Cortex of kidney (tissue), 1 donor: ENCODE measurements at places on chromosomes 12 and 14.

DNA sequence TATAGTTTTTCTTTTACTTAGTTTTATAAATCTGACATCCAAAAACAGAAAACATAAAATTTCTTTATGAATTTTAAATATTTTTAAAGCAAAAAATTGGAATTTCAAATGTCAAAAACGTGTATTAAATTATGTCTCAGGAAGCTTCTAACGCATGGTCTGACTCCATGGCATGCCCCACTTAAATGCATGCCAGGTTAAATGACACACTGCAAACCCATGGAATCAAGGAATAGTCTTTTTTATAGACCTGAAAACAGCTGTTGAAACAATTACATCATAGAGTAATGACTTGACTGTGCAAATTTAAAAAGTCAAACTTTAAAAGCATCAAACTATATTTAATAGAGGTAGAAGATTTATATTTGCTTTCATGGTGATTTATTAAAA lies 96.1 kb upstream of the DACT1 start:
- no peak for DNase-seq

DNA sequence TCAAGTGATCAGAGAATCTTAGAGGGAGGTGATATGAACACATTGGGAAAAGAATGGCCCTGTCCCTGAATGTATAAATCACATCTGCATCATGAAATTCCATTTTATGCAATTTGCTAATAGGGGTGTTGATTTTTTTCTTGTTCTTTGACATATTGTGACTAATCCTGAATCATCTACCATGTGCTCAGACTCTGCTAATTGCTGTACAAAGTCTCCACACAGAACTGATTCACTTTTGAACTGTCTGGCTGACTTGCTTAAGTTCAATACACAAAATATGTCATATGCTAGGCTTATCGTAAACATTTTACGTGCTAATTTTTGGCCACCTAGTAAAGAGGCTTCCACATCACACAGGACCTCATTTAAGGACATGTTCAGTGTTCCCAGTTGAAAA lies 2.6 kb downstream of the TMEM132D start:
- DNase-seq, result no peak

GRCh38 chr12:2405039-2405438 lies 352.3 kb downstream of the CACNA1C start:
- no peak for DNase-seq

- no peak for DNase-seq
Observed at GRCh38 chr12:55717011-55718007, 1.5 kb downstream of the BLOC1S1 start.

- DNase-seq, result no peak
Observed at GRCh38 chr12:121697093-121697698, 15.4 kb upstream of the TMEM120B start.

- no peak for DNase-seq
Observed at GRCh38 chr12:9872742-9873141, 3.6 kb upstream of the CLEC2B start.

DNA sequence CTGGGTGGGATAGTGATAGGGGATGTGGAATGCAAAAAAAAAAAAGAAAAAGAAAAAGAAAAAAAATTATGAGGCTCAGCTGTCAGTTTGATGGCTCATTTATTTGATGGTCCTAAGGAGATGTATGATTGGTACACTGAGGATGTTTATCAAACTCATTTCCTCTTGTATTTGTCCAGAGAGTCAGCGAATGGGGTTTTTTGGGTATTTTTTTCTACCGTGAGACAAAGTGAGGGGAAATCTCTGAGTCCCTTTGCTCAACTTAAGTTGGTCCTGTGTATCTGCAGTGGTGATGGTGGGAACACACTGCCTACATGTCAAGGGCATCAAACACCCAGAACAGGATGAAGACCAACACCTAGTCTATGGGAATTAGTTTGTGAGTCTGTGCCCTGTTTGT lies 176.9 kb upstream of the HIF1A start:
- no peak for DNase-seq

DNA sequence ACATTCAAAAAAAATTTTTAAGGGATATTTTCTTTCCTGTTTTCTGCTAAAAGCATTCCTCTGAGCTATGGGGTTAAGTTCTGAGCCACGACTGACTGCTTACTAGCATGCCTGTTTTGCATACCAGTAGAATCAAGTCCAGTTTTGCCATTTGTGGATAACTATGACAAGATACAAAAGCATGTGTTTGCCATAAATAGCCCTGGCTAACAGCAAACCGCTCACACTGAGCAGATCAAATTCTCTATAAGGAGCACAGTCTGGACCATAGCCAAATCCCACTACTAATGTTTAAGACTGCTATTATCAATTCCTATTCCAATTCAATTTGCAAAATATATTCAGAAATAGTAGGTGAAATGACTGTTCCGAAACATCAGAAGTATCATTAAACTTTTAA lies 3.2 kb downstream of the CFL2 start:
- DNase-seq, result no peak

DNA sequence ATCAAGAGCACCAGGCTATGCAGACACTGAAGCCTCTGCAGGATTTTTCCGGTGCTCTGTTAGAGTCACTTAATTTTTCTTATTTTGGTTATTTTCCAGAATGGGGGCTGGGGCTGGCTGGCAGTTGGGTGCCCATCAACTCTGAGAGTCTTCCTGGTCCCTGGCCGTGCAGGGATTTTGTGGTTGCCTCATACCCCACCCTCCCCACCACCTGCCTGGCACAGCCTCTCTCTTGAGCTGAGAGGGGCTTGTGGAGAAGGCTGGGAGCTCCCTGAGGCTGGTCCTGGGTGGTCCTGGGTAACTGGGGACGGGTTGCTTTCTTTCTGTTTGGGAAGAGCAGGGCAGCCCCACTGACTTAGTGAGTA lies 23.3 kb downstream of the LRTM2 start:
- DNase-seq, result no peak

DNA sequence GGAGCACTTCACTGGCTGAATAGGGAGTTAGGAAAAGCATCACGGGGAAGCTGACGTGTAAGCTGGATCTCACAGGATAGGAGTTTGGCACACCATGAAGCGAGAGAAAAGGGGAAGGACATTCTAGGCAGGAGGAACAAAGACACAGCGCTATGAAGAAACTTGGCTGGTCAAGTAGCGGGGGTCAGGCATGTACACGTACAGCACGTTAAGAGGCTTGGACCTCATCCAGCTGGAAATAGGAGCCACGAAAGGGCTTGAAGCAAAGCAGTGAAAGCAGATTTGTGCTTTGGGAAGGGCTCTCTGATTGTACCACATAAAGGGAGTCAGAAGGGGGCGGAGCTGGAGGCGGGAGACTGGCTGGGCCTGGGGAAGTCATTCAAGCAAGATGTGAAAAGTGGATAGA lies 19.6 kb upstream of the GALNT8 start:
- no peak for DNase-seq

GRCh38 chr14:95449131-95449530 lies 67.3 kb downstream of the SYNE3 start:
- no peak for DNase-seq

DNA sequence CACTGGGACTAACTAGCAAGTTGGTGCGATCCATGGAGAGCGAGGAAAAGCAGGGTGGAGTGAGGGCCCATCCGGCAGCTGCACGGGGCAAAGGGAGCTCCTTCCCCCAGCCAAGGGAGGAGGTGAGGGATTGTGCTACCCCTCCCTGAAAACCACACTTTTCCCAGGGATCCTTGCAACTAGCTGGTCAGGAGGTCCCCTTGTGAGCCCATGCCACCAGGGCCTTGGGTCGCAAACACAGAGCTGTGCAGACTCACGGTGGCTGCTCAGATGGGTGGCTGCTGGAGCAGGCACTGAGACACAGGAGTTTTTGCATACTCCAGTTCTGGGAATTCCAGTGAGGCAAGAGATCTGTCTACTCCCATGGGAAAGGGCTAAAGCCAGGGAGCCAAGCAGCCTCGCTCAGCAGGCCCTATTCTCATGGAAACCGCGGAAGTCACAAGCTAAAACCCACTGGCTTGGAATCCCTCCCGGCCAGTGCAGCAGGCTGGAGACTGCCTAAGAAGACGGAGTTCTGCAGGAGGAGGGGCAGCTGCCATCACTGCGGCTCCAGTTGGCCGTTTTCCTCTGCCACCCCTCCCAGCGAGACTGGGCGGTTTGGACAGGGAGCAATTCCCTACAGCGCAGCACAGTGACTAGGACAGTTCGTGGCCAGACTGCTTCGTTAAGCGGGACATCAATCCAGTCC lies 10.9 kb upstream of the ZNF705A start:
- DNase-seq, result no peak

DNA sequence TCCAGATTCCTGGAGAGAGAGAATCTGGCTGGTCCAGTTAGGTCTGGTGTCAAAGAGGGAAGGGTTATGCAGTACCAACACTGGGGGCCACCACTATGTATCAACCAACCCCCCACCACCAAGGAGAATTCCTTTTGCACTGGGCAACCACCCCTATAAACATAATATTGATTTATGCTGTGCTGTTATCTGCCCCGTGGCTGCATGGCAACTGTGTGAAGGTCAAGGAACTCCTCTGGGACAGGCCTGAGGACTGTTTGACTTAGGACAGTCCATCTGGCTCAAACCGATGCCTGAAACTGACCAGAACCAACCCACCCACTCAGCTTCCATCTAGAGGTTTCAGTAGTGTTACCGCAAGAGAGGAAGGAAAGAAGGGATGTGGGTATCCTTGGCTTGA lies 20.5 kb downstream of the PLEKHH1 start:
- no peak for DNase-seq

- no peak for DNase-seq
Observed at GRCh38 chr12:26822026-26822425, 11.0 kb downstream of the ITPR2 start.

GRCh38 chr14:97028382-97028781 lies 231.2 kb downstream of the VRK1 start:
- DNase-seq, result no peak

DNA sequence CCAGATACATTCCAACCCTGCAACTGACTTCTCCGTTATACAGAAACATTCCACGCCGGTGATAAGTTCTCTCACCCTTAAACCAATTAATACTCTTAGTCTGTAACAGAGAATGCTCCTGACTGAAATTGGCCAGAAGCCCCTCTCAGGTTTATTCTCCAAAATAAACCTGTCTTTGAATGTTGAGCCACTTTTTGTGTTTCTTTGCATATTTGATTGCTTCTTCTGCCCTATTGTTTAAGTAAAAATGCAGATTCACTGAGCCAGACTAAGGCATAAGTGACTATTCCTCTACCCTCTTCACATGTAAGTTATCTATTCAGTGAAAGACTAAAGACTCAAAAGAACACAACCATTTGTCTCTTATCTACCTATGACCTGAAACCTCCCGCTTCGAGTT lies 3.6 kb upstream of the AVPR1A start:
- no peak for DNase-seq

DNA sequence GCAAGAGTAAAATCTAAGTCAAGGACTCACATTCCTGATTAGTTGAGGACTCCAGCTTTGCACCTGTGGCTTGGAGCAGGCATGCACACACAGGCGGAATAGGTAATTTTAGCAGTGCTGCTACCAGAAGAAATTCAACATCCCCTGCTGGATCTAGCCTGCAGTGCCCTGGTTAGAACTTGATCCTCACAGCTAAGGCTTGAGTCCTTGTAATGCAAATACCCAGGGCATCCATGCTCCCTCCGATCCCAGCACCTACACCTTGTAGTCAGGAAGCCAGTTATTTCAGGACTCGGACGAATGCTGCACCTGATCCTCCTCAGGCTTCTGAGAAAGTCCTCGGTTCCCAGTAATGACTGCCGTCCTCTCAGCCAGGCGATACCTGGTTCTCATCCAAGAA lies 309.0 kb upstream of the AMIGO2 start:
- no peak for DNase-seq

- DNase-seq, result no peak
Observed at GRCh38 chr12:70244409-70244808, 1.2 kb downstream of the CNOT2 start.

GRCh38 chr14:71536015-71536740 lies 396.1 kb upstream of the RGS6 start:
- no peak for DNase-seq

DNA sequence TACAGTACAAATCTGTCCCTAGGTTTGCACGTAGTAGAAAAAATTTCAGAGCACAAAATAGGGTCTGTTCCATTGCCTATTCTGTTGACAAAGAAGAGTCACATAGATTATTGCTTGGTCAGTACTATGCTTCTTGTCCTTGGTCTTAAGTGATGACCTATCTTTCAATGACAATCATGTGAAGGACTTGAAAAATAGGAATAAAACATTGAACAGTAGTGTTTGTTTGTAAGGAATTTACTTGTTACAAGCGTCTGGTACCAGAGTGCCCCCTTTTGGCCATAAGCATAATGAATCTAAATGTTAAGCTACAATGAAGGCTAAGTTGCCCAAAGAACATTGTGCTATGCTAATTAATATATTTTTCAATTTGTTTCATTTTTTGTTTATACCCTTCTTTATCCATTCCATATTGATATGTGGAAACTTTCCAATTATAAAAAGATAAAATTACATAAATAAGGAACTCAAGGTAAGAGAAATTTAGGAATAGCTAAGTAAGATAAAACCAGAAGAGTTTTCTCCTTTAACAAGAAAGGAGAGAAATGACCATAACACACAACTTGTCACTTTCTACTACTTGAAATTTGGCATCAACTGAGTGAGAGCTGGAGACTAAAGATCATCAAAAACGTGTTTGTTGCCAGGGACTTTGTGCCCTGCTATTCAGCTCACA lies 204.7 kb downstream of the EPS8 start:
- no peak for DNase-seq

DNA sequence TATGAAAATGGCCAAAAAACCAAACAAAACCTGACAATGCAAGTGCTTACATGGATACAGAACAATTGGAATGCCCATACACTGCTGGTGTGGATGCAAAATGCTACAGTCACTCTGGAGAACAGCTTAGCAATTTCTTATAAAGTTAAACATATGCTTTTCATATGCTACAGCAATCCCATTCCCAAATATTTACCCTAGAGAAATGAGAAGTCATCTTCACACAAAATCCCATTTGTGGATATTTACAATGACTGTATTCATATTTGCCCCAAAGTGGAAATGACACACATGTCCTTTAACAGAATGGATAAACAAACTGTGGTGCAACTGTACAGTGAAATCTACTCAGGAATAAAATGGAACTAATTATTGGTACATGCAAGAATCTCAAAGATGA lies 20.4 kb downstream of the SAV1 start:
- DNase-seq, result no peak

- no peak for DNase-seq
Observed at GRCh38 chr14:40292664-40293063, 860.4 kb upstream of the FBXO33 start.

- no peak for DNase-seq
Observed at GRCh38 chr14:63438065-63438757, 105.0 kb downstream of the PPP2R5E start.

GRCh38 chr14:45177076-45177475 lies 41.3 kb downstream of the FANCM start:
- DNase-seq, result no peak

GRCh38 chr12:5506821-5507231 lies 74.9 kb downstream of the NTF3 start:
- DNase-seq, result no peak

DNA sequence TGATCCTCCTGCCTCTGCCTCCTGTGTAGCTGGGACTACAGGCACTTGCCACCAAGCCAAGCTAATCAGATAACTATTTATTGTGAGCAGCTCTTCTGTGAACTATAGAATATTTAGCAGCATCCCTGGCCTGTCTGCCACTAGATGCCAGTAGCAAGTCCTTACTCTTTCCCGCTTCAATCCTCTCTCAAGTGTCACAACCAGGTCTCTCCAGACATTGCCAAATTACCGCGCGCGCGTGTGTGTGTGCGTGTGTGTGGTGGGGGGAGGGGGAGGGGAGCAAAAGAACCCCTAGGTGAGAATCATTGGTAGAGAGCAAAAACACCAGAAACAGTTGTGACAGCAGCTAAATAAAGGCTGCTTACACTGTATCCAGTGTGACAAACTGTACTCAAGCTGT lies 49.9 kb downstream of the PPP2R5E start:
- no peak for DNase-seq

- DNase-seq, result no peak
Observed at GRCh38 chr14:49014476-49014875, 571.7 kb downstream of the RPS29 start.
